Stimulated activated CD4-positive, alpha-beta T cell treated with anti-CD3 and anti-CD28 coated beads, Interleukin-1b, Interleukin-23, amount 100 ng/mL, for 1 hour (primary cell): ENCODE measurements at places on chromosomes 12 and 14.

DNA sequence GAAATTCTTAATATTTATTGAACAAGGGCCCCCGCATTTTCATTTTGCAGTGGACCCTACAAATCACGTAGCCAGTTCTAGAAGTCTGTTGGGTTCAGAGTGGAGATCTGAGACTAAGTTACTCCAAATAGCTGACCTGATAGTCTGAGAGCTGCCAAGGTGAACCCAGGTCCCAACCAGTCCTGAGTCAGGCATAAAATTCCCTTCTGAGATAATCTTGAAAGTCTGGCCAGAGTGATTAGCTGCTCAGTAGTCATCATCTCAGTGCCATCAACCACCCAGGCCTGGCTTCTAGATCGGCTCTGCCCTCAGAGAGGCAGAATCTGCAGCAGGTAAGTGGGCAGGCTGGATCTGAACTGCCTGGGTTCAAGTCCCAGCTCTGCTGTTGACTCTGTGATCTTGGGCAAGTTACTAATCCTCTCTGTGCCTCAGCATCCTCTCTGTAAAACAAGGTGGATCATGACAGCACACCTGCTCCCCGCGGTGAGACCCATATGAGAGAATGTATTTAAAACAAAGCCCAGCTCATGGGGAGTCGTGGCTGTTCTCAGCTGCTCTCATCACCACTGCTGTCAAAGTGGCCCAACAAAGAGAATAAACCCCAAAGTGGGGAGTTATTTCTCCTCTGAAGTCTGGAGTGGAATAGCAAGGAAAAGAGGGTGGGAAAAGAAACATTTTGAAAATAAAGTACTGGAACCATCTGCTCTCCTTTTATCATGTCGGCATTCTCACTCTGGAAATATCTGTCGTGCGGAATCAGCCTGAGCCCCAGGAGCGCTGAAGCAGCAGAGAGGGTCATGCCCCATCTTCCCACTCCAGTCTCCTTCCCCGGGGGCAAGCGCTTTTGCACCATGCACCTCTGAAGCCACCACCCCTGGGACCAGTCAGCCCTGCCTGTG lies 193.3 kb downstream of the DPF3 start:
- DNase-seq: no peak

- no peak for DNase-seq
These were observed 7.1 kb upstream of the CPNE6 start for GRCh38 chr14:24064091-24064795.

DNA sequence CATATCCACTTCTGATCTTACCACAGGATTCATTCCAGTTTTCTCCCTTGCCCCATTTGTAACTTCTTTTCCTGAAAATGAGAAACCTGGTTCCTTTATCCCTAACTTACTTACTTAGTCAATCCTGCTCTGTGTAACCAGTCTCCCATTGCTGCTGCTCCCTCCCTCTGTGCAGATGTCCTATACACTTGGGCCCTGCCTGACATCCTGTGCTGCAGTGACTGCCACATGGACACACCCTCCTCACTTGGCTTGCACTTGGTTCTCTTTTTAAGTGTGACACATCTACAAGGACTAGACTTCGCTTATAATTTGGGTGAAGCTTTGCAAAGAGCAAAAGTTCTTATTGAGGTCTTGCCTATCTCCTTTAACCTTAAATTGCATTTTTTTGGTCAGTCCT lies 51.4 kb downstream of the FGD4 start:
- no peak for DNase-seq

DNA sequence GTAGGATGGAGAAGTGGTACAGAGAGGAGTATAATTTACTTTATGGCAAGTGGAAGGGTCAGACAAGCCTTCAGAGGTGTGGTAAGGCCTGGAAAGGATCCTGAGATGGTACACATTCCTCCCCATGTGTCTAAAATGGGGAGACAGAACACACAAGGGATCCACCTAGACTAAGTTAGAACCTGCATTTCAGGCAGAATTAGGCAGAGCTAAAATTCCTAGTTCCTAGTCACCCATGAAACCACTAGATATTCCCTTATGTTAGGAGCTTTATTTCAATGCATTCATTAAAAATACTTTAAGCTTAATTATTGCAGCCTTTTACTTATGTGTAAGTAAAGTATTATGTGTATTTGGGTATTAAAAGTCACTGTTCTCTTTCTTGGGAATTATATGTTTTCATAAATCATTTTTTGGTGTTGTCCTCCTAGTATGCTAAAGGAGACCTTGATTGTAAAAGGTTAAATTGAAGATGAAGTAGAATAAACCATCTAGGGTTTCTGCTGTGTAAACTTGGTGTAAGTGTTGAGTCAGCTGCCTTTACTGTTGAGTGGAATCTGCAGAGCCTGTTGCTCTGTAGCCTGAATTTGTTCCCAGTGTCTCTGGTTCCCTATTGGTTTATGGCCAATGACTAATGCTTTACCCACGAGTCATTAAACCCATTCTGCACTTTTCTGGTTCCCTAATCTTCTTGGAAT lies 423.2 kb downstream of the ATP23 start:
- no peak for DNase-seq

- DNase-seq: no peak
These were observed 128.0 kb downstream of the RFLNA start for GRCh38 chr12:124422570-124423523.

DNA sequence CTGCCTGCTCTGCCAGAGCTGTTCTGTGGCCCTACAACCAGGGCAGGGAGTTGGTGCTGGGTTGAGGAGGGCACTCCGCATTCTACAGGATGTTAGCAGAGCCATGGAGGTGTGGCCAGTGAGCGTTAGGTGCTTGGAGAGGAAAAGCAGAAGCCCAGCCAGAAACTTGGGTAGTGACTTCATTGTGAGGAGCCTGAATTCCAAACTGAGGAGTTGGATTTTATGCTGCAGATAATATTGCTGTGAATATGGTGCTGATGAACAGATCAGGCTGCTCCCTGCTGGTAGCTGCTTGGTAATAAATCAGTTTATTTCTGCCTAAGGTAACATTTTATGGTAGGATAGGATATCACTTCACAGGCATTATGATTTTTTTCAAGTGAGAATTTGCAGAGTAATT lies 7.1 kb upstream of the CCDC175 start:
- DNase-seq: no peak
